ENCODE measurements at places on chromosomes 16 and 17.

GRCh38 chr17:20116683-20117309 is 107.6 kb downstream of the SPECC1 start:
- DNase-seq: peak; percentile 14

DNA sequence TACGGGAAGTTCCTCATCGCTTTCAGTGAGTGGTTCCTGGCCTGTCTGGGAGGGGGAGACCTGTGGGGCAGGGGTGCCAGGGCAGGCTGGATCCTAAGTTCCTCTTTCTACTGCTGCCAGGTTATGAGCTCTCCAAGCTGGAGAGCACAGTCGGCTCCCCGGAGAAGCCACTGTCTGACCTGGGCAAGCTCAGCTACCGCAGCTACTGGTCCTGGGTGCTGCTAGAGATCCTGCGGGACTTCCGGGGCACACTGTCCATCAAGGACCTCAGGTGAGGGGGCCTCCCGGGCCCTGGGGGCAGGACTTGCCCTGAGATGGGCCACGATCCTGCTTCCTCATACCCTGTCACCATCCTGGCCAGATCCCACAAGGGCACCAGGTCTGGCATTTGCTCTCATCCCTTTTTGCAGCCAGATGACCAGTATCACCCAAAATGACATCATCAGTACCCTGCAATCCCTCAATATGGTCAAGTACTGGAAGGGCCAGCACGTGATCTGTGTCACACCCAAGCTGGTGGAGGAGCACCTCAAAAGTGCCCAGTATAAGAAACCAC is 5.1 kb downstream of the PRSS8 start:
- DNase-seq: no peak

DNA sequence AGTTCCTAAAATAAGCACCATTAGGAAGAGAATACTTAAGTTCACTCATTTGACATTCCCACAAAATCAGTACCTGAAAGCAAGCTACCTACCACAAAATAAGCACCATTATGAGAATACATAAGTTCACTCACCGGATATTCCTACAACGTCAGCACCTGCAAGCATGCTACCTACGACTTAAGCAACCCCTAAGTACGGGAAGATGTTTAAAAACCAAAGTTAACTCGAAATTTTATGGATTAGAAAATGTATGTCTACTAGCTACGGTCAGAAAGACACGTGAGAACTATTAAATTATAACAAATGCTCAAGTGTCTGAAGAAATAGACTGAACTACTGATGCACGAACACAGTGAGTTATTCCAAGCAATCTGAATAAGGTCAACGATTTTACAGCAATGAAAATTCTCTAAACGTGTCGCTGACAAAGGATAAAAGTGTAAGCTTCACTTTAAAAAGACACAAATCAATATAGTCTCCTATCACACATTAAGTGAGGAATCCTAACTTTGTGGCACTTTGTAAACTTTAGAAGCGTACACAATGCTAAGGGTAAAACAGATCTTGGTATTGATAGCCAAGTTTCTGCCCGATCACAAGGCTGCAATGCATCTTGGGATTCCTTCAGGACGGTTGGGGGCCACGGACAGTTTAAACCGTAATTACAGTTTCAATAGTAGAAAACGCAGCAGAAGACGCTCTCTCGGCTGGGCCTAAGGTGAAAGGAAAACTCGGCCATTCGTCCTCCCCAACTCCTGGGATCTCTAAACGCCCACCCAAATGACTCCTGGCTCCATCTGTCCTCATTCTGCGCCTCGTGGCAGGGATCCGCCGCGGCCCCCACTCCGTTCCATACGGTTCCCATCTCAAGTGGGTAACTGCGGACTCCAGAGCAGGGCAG is 1.3 kb downstream of the GSPT1 start:
- DNase-seq: no peak

DNA sequence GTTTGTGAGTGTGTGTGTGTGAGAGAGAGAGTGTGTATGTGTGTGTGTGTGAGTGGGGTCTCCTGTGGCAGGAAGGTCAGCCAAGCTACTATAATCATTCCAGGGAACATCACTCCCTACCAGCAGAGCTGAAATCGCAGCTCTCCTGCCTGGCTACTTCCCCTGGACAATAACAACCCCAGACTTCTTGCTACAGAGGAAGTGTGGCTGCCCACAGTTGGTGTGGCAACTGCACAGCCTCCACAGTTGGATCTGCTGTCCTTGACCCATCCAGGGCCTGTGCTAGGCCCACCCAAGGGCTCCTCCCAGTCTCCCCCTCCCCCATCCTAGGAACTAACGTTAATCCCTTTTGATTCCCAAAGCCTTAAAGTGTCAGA is 1.5 kb downstream of the SLC13A5 start:
- no peak for DNase-seq

DNA sequence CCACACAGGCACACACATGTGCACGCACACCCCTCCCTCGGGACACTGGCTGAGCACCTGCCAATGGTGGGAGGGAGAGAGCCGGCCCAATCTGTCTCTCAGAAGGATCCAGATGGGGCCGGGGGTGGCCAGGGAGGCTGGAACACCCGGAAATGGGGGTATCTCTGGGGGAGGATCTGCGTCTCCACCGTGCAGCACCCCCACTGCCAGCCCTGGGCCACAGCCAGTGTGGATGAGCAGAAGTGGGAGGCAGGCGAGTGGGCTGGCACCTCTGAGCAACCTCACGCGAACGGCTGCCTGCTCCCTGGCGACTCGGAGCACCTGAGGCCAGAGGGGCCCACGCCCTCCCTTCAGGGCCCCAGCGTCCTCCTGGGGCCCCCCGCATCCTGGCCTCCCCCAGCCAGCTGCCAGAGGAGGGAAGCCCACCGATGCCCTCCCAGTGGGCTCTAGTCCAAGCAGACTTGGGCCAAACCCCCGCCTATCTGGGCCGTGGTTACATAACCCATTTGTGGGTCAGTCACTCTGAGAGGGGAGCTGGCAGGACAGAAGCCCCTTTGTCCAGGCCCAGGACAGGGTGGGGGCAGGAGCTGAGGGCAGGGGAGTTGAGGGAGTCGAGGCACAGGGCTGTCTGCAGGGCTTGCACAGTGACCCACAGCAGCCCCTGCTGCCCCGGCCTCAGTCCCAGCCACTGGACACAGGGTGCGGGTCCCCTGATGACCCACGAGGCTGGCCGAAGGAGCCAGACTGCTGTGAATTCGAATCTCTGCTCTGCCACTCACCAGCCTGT is 5.6 kb downstream of the CASKIN1 start:
- DNase-seq: no peak

DNA sequence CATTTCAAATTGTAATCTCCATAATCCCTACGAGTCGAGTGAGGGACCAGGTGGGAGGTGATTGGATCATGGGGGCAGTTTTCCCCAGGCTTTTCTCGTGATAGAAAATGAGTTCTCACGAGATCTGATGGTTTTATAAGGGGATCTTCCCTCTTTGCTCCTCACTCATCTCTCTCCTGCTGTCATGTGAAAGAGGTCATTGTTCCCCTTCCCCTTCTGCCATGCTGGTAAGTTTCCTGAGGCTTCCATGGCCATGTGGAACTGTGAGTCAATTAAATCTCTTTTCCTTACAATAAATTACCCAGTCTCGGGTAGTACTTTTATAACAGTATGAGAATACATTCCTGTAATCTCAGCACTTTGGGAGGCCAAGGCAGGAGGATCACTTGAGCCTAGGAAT is 76.7 kb upstream of the MARCHF10 start:
- DNase-seq: no peak

DNA sequence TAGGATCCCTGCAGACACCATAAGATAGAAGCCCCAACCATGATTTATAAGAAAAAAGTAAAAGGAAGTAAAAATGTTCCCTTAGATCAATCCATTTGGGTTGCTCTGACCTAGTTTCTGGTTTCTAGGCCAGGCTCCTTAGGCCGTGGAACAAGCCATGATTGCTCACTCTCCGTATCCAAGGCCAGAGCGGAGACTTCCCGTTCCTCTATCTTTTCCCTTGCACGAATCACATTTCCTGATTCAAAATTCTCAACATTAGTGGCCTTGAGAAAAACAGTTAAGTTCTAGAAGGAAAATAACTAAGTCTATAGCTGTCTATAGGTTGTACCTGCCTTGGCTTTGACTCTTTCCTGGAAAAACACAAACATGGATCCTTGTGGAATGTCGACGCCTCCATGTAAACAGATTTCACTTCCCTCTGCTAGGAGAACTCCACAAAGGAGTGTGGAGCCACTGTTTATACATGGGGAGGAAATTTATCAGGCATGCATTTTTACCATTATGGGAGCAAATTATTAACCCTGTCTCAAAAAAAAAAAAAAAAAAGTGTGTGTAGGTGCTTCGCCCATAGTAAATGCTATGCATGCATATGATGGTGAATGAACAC is 149.6 kb downstream of the ZFHX3 start:
- no peak for DNase-seq

DNA sequence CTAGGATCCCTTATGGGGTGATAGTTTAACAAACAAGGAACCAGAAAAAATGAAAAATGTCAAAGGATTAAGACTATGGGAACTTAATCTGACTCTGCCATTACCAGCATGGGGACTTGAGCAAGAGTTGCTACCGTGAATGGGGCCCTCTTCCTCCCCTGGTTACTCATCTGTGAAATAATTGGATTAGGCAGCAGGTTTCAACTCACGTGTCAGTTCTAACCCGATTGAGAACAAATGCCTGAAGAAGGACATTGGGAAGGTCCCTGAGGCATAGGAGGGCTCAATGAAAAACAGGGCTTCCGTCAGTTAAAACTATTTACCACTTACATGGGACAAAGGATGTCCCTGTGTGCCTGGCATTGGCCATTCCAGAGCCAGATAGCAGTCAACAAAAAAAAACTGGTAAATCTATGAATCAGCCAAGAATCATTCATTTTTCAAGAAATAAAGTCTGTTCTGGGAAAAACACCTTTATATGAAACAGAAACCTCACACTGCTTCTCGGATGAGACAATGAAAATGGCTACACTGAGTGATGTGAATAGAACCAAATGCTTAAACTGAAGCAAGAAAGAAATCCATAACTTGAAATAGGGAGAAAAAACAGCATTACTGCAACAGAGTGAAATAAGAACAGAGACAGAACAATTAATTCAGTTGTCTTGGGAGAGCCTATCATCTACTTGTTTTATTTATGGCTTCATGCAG is 104.3 kb downstream of the ADAMTS18 start:
- no peak for DNase-seq

- DNase-seq: no peak
Measured at GRCh38 chr16:19001788-19002187, 18.1 kb downstream of the TMC7 start.

- no peak for DNase-seq
Measured at GRCh38 chr16:2745961-2746360, 6.5 kb upstream of the SRRM2 start.

GRCh38 chr16:80557037-80557436 is 16.2 kb downstream of the DYNLRB2 start:
- no peak for DNase-seq

DNA sequence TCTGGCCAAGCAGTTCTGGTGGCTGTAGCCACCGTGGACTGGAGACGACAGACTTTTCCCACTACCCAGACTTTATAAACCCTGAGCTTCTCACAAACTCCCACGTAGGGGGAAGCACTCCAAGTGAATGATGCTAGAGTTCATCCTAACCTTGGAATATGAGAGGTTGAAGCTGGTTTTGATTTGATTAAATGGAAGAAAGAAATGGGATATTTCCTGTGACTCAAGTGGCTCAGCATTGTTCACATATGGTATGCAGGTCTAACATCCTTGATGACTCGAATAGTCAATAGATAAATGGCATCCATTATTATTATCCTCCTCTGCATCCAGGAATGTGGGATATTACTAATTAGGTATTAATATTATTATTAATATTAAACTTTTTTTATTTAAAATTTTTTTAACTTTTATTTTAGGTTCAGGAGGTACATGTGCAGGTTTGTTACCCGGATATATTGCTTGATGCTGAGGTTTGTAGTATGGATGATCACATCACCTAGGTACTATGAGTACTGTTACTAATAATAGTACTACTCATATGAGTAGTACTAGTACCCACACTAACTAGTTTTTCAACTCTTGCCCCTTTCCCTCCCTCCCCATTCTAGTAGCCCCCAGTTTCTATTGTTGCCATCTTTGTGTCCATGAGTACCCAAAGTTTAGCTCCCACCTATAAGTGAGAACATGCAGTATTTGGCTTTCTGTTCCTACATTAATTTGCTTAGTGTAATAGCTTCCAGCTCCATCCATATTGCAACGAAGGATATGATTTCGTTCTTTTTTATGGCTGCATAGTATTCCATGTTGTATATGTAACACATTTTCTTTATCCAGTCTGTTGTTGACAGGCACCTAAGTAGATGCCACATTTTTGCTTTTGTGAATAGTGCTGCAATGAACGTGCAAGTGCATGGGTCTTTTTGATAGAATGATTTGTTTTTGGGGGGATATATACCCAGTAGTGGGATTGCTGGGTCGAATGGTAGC is 22.9 kb downstream of the PIK3R6 start:
- DNase-seq: no peak

GRCh38 chr17:43740541-43740940 is 18.1 kb downstream of the SOST start:
- no peak for DNase-seq

DNA sequence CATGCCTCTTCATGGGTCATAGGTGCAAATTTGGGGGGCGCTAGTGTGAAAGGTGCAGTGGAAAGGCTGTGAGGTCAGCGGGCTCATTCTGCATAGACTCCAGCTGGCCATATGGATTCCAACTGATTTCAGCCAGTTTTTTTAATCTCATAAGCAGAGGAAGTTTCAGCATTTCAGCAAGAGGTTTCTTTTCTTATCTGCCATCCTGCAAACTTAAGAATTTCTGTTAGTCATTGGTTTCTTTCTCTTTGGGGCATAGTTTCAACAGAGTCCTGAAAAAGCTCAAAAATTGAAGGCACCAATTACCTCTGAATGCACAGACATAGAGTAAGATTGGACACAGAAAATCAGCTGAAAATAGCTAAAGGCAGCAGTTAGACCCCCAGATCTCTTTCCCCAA is 16.2 kb upstream of the ALOX15 start:
- no peak for DNase-seq

- DNase-seq: no peak
Measured at GRCh38 chr16:59880611-59881010, 1146.5 kb upstream of the GOT2 start.

- no peak for DNase-seq
Measured at GRCh38 chr16:47979164-47979520, 176.7 kb downstream of the ABCC12 start.

DNA sequence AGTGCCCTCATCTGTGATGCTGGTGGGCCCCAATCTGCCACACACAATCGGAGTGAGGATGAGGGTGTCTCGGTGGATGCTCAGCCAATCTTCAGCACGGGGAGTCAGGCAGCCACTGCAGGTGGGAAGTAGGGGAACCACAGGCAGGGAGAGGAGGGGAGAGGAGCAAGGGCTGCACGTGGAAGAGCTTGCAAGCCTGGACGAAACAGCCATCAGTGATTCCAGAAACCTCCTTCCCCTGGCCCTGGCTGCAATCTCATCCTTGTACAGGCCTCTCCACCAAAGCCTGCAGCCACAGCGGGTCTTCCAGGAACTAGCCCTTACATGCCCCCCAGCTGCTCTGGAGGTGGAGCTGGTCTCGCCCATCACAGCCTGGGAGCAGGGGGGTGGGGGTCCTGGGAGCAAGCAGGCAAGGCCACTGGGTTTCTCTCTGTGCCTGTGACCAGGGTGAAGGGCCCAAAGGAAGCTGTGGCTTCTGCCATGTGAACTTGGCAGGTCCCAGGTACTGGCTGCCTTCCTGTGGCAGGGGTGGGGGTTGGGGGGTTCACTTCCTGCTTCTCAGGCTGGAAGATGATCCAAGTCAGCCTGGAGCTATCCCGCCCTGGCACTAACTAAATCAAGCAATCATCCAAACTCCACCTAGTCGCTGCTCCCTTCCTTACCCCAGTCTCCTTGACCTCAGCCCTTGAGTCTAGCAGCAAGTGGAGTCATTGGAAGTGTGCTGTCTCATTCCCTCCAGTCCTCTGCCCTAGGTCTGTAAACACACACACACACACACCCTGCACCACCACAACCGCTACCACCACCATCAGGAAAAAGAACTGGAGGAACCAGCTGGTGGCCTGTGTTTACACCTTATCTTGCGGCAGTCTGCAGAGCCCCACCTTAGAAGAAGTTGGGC is 29.4 kb upstream of the MLKL start:
- DNase-seq: no peak
